ENCODE measurements at places on chromosomes 4 and X. TPM values are rescaled to one million over a fixed set of nuclear protein-coding genes. Genes with fewer than 3 reads are reported as not detected.

The CT55 gene
- not detected for total RNA-seq

- DNase-seq: peak; percentile 89
These were observed 223.4 kb downstream of the BCOR start for GRCh38 chrX:39874202-39874816.

DNA sequence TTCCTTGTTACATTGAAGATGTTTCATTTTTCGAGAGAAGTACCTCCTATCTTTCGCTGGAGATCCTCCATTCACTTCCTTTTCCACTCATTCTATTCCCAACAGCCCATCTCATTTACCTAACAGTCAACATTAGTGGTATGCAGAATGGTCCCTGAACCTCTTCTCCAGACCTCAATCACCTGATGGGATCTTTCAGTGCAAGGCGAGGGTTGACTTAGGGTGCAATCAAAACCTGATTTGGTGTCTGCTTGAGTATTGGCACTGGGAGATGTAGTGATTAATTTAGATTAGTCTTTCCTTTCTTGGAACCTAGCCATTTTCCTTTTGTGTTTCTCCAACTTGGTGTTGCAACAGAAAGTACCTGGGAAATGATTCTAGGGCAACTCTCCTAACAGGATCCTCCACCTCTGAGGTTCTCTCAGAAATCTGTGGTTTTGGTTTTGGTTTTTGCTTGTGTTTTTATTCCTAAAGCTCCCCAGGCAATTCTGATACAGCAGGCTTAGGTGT lies 18.4 kb downstream of the DDX3X start:
- DNase-seq: no peak

DNA sequence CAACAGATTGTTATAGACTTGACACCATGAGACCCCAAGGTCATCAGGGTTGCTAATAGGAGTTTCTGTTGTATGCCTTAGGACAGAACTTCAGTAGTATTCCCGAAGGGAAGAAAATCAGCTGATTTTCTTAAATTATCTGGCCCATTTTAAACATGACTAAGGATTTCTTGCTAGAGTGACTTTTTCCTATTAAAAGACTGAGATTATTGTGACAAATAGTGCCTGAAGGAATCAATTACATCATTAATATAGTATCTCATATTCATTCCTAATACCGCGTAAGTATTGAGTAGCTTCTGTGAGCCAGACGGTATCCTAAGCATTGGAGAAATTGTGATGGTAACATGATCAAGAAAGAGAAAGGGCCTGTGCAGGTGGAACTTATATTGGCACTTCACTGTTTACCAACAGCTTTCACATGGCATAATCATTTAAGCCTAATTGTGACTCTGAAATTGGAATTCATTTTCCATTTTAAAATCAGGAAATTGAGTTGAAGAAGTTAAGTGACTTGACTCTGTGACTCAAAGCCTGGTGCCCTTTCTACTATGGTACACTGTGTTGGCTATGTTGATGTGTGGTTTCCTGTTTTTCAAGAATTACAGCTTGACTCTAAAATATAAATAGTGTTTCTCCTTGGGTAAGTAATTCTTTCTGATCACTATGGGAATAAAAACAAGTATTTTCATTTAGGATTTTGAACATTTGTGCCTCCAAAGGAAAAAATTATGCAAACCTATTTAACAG lies 4.1 kb downstream of the AFF1 start:
- DNase-seq: no peak

The PAQR3 gene
- 13.9 TPM for total RNA-seq

DNA sequence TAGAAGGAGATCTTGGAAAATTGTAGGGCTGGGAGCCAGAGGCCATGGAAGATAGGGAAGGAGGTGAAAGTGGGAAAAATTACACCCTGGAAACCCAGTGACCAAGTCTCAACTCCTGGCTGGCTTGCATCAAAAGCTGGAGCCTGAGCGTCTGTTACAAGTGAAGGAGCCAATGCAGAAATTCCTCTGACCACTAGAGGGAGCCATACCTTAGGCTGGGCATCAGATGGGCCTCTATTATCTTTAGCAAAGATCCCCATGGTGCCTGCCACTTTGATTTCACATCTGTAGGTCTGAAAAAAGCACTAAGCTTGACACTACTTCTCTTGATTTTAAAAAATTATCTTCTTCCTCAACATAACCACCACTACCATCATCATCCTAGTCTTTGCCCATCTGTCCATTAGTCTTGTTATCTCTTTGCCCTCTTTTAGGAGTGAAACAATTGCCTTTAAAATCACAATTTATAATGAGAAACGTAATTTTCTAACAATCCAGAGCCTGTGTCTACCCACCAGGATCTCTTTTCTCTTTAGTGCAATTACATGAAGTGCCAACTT lies 62.9 kb downstream of the ANAPC4 start:
- peak; percentile 77 for DNase-seq

- no peak for DNase-seq
These were observed 197.0 kb downstream of the CAMK2D start for GRCh38 chr4:113564493-113564892.

DNA sequence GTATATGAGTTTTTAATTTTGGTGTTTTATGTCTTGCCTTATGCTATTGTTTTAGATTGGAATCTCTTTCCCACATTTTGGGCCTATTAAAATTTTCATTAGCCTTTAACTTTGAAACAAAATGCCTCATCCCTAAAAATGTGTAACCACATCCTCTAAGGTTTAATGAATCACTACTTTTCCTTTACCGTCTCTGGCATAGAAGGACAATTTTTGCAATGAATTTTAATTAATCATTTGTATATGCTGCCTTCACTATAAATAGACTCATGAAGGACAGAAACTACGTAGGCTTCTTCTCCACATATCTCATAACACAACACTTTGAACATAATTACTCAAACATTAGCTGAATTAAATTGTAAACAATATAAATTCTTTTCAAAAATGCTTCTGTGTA lies 421.5 kb downstream of the NLGN4X start:
- no peak for DNase-seq

The HELT gene
- total RNA-seq: not detected

The GAGE12J gene
- not detected for total RNA-seq

DNA sequence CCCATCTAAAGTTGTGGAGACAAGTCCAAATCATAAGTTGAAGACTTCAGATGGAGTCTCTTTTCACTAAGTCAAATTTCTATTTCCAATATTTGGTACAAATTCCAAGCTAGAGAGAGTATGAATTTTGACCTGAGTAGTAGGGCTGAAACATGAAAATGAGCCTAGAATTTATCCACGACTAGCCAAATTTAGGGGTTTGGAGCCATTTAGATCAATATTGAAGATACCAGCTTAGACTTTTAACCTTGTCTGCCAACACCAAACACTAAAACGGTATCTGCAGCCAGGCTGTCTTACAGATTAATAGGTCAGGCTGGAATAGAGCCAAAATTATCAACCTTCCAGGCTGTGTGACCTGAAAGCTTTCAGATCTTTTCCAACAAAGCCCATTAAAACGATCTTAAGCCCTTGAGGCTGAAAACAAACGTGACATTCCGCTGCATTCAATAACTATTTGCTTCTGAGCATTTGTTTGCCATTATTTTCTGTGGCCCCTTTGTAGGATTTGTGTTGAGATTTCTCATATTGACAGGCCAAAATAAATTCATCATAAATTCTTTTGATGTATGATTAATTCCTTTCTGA lies 268.7 kb upstream of the DKK2 start:
- no peak for DNase-seq

The RAB9B gene
- total RNA-seq: 0.22 TPM

DNA sequence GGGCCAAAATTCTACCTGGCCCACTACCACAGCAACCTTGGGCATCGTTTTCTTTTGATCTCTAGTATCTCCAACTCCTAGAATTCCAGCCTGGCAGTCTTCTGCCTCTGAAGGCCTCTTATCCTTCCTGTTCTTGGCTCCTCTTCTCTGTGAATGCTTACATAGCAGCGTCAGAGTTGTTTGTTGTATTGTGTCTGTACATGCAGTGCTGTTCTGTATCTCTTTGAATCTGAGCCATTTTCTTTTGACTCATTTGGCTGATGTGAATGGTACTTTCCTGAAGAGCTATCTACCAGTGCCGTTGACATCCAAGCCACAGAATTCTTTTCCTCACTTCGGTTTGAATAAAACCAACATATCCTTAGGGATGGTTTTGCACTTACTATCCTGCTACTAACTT lies 79.2 kb downstream of the TMEM164 start:
- no peak for DNase-seq

The SPANXN3 gene
- total RNA-seq: not detected

The FAM114A1 gene
- total RNA-seq: 0.24 TPM

GRCh38 chr4:185651851-185652250 lies 116.5 kb upstream of the PDLIM3 start:
- no peak for DNase-seq
